Left lung (tissue), 14 donors: ENCODE measurements at places on chromosomes 2 and 18. TPM values are rescaled to one million over a fixed set of nuclear protein-coding genes. Genes with fewer than 3 reads are reported as not detected.

Gene DUSP19
- total RNA-seq: 4.2 TPM

Gene STRADB
- total RNA-seq: 23.6 TPM

Gene EVX2
- total RNA-seq: not detected

Gene EDAR
- total RNA-seq: 0.47 TPM

Gene APCDD1
- 27.6 TPM for total RNA-seq

Gene C2orf72
- 1.1 TPM for total RNA-seq

Gene KCNJ3
- not detected for total RNA-seq

Gene ERBB4
- 16.0 TPM for total RNA-seq

Gene CABLES1
- total RNA-seq: 21.9 TPM

Gene IL36G
- total RNA-seq: not detected

Gene OBSL1
- 65.0 TPM for total RNA-seq

Gene PLCL1
- 3.9 TPM for total RNA-seq

Gene ZNF385B
- total RNA-seq: 51.3 TPM

Gene UPP2
- total RNA-seq: not detected

Gene CAPN14
- 0.23 TPM for total RNA-seq

Gene CTLA4
- total RNA-seq: 1.4 TPM

Gene PPP4R1
- 156 TPM for total RNA-seq

Gene DYSF
- 24.5 TPM for total RNA-seq

Gene CGREF1
- total RNA-seq: 2.8 TPM

Gene CACNB4
- 6.8 TPM for total RNA-seq

Gene RESP18
- total RNA-seq: not detected

Gene NTSR2
- total RNA-seq: not detected

Gene SAG
- total RNA-seq: not detected

Gene POTEI
- total RNA-seq: not detected

Gene MFF
- 57.7 TPM for total RNA-seq

Gene MYO3B
- total RNA-seq: not detected

Gene MATN3
- 9.1 TPM for total RNA-seq

Gene C1QL2
- not detected for total RNA-seq
